Cardiac fibroblast (primary cell): ENCODE measurements at places on chromosomes 12 and 14.
A peak's percentile ranks its signal among the peaks of the same experiment; 100 is the strongest.

- no peak for DNase-seq
These were observed 84.7 kb downstream of the GPATCH2L start for GRCh38 chr14:76236172-76237130.

DNA sequence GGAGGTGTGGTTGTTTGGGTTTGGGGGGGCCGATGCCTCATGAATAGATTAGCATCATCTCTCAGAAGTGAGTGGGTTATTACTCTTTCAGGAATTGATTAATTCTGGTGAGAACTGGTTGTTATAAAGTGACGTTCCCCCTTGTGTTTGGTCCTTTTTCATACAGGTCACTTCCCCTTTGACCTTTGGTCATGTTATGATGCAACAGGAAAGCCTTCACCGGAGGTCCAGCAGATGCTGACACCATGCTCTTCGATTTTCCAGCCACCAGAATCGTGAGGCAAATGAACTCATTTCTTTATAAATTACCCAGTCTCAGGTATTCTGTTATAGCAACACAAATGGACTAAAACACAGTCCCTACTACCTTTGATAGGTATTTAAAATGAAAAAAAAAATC lies 439.4 kb downstream of the NELL2 start:
- DNase-seq: no peak

DNA sequence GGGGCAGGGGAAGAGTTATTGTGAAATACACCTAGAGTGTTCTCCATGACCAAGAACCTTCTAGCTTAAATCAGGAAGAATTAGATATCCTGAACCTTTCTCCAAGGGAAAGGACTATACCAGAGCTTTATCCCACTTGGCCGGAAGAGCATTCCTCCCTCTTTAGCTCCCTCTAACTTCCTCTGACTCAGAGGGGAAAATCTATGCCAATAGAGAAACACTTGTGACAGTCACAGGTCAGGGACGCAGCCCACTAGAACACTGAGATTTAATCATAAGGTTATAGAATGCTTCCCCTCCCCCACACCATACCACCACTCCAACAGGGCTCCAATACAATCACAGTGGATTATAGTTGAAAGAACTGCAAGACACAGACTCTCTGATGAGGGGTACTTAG lies 55.4 kb upstream of the RFX4 start:
- peak; percentile 35 for DNase-seq

DNA sequence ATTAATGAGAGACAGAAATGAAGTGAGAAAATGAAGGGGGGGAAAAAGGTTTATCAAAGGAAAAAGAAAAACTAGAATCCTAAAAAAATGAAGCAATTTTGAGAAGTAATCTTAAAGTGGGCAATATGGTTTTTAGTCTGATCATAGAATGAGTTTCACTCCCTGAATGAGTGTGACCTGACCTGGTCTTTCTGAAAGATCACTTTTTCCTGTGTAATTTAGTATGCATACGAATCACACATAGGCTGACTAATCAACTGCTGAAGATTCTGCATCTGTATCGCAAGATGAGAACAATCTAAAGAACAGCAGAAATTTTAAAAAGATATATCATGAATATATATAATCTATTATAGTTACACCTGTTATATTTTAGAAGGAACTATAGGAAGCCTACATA lies 11.3 kb downstream of the GNPTAB start:
- no peak for DNase-seq

- no peak for DNase-seq
These were observed 25.8 kb downstream of the SNRNP35 start for GRCh38 chr12:123483602-123484248.

DNA sequence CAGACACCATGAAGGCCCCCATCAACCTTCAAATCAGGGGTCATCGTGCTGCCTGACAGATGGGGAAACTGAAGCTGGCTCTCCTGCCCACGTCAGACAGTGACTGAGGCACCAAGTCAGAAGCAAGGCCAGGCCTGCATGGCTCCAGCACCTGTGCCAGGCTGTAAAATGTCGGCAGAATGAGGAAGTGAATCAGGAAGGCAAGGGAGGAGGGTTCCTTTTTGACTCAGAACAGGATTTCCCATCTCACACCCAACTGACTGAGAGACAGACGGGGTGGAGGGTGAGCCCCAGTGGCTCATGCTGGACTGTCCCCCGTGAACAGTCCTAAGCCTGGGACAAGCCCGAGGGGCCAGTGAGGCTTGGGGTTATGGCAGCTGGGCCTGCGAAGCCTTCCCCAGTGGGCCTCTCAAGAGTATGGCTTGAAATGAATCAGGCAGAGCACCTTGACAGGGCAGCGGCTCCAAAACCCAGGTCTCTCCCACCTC lies 20.9 kb downstream of the SYNE3 start:
- no peak for DNase-seq
